ENCODE measurements at places on chromosomes 4 and X.

DNA sequence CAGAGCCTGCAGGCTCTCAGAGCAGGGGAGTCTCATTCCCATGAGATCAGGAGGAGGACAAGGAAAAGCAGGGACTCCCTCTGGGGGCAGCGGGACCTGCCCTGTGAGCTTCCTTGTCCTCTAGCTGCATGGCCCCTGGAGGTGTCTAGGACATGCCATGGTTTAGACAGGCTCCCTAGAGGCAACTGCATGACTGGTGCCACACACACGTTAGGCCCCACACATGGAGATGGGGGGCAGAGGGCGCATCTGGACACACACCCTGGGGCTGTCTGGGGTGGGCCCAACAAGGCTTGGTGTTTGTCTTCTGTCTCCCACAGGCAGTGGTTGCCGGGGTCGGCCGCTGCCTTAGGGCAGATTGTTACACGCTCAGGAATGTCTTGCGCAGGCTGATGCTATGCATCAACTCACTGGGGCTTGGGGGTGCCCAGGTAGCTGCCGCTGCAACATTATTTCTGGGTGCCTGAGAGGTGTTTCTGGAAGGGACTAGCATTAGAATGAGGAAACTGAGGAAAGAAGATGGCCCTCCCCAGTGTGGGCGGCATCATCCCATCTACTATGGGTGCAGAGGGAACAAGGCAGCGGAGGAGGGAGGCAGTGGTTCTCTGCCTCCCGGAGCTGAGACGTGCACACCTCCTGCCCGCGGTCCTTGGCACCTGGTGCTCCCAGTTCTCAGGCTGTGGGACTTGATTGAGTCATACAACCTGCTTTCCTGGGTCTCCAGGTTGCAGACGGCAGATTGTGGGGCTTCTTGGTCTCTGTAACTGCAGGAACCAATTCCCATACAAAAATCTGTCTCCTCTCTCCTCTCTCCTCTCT is 32.1 kb upstream of the GPR78 start:
- DNase-seq = no peak

DNA sequence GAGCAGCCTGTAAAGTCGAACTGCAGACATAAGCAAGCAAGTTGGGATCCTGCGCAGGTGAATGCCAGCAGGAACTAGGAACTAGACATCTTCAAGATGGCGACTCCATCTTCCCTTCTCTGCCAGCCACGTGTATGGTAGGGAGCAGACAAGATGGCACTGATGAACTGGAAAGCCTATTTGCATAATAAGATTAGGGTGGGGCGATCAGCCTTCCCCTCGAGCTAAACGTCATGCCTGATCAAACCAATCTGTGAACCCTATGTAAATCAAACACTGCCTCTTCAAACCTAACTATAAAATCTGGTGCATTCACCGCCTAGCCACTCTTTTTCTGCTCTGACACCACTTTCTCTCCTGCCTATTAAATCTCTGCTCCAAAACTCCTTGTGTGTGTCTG is 28.1 kb upstream of the LGI2 start:
- DNase-seq = no peak

DNA sequence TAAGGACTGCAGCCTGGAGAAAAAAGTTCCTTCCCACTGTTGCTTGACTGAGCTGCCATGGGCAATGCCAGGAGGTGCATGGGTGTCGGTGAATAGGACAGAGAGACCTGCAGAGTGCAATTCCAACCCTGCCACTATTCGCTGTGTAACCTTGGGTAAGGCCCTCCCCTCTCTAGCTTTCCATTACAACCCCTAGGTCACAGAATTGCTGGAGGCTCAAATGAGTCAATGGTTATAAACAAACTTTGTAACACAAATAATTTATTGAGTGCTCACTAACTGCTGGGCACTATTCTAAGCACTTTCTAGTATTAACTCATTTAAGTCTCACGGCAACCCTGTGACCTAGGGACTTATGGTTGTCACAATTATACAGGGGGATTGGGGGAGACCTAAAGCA is 37.8 kb downstream of the PJA1 start:
- DNase-seq = no peak

- DNase-seq = no peak
Measured at GRCh38 chr4:54897590-54897989, 227.8 kb downstream of the KDR start.

DNA sequence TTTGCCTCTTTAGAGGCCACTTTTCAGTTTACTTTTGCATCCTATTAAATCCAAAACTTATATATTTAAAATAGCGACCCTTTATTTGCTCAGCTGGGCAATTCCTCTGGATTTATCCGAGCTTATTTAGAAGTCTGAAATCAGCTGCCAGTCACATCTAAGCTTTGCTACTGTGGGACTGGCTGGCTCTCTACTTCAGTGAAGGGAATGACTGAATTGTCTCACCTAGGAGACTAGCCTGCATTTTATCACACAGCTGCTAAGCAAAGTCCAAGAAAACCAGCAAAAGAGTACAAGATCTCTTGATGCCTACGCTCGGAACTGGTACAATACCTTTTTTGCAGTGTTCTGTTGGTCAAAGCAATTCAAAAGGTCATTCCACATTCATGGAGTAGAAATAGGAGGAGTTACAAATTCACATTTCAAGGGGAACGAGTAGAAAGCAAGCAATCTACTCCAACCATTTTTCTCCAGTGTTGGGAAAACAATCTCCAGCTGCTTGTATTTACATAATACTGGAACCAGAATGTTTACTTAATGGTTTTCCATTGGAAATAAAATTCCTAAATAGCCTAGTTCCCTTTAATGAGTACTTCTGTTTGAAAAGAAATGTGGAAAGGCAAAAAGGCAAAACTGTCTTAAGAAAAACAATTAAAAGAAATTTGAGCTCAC is 160.2 kb downstream of the MAGEB5 start:
- no peak for DNase-seq

DNA sequence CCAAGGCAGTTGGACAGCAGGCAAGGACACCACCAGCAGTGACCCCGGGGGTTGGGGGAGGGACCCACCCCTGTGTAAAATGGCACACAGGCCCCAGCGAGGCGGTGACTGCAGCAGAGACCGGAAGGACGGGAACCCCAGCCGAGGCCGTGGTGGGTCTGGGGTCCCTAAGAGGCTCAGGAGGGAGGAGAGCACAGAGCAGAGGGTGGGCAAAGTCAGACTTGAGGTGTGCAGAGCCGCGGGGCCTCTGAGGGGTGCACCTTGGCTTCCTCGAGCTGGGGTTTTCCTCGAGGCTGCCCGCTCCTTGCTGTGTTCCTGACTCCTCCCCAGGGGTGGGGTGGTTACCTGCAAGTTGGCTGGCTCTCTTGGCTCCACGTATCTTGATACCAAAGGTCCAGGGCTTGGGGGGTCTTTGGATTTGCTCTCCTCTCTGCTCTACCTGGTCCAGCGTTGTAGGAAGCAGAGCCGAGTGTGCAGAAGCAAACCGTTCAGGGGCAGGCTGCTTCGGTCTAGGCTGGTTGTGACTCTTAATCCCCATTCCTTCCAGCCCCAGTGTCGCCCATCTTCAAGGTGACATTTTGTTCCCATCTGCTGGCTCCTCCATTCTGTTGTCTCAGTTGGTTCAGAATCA is 37.9 kb upstream of the SORCS2 start:
- no peak for DNase-seq

DNA sequence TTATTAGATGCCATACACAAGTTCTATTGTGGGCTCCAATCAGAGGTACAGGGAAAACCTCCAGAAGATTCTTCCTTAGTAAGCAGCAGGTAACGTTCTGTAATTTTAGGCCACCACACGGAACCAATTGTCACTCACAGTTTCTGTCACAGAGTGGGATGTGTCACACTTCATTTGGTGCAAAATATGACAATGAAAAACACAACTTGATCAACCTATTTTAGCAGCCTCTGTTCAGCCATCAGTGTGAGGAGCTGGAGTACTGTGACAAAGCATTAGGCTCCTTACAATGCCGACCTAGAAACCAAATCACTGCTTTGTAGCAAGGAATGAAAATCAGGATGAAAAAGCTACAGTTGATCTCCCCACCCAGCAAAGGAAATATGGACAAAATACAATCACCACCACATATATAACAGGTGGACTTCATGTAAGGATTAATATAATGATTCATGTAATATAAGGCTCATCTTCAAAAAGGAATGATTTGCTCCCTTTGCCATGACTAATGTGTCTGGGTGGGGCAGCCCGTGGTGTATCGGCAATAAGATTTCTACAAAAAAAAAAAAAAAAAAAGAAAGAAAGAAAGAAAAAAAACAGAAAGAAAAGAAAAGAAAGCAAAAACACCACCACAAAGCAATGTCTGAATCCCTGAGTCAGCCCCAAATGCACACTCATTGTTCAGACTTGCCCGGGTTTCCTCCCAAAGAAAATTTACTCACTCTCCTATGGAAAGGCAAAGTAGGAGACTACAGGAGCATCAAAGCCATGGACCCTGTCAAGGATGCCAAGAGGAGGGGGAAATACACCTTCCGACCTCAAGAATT is 36.0 kb downstream of the SLC9A7 start:
- DNase-seq = no peak

GRCh38 chrX:101744085-101744484 is 84.4 kb upstream of the ARMCX2 start:
- no peak for DNase-seq

DNA sequence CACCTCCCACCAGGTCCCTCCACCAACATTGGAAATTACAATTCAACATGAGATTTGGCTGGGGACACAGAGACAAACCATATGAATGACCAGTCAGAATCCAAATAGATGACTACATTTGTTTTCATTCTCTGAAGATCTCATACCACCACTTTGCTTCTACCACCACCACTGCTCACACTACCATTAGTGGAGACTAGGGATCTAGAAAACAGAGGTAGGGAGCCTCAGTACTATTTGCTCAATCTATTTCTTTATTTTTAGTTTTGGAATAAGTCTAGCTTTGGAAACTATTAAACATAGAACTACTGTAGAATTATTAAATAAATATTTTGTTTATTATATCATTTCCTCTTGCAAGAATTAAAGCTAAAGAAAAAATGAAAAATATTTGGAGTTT is 727.9 kb downstream of the CCSER1 start:
- DNase-seq = no peak

- no peak for DNase-seq
Measured at GRCh38 chr4:77819404-77819842, 255 bp upstream of the CNOT6L start.

DNA sequence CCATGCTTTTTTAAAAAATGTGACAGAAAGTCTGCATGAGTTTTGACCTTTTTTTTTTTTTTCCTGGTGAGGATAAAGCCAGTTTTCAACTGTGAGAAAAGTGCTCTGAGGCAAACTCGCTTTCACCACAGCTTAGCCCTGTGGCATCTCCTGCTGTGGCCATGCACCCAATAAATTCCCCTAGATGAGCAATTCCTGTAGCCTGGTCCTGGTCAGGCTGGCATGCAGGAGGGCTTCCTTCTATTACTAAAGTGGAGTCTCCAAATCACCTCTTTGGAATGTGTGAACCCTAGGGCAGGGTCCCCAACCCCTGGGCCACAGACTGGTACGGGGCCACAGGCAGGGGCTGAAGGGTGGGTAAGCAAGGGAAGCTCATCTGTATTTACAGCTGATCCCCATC is 265.4 kb downstream of the RAPGEF2 start:
- DNase-seq = no peak

GRCh38 chrX:97446298-97446882 is 562.7 kb downstream of the RPA4 start:
- DNase-seq = no peak

DNA sequence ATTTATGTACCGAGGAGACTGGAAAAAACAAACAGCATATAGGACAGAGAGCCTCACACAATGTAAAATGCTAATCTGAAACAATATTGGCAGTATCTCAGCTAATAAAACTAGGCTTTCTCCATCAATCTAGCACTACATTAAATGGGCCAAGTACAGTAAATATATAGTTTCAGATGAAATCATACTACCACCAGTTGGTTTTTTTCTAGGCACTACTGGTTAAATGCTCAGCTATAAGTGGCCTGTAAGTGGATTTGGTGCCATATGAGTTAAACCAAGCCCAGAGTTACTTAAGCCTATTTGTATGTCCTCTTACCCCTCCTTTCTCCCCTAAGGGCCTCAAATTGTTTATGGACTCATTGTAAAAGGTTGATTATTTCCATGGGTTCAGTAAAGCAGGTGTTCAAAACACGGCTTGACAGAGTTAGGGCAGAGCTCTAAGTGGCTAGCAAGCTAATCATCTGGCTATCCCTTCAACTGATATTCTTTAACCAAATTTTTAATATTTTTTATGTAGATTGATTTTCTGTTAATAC is 57.5 kb downstream of the FAM13A start:
- DNase-seq = no peak

DNA sequence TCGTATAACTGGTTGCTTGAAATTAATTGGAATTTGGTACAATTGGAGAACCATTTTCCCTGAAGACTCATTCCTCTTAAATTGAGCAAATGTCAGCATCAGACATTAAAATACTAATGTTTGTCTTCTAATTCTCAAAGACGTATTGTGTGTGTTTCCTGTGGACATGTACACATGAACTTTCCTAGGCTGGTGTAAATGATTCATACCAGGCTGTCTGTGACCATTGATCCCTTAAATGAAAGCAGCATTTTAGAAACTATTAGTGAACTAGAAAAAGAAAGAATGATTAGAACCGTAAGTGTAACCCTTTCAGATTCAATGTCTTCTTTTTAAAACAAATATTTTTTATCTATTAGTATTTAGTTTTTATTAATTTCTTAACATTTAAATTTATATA is 332.9 kb downstream of the PPP3CA start:
- no peak for DNase-seq

DNA sequence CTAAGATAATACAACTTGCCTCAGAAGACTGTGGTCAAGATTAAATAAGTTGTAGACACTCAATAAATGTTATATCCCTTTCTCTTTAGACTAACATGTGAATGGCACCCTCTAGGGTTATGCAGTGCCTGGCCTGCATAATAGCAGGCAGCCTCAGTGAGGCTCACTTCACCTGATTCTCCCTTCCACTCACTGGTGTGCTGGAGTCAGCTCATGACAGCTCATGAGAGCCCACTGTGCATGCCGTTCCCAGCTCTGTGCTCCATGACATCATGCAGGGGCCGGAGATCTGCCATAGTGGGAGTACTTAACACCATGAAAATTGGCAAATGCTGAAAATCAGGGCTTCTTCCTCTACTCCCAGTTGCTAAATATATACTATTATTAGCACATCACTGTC is 64.5 kb downstream of the TEC start:
- DNase-seq = no peak

- no peak for DNase-seq
Measured at GRCh38 chrX:106894978-106895452, 8.1 kb downstream of the RIPPLY1 start.

GRCh38 chr4:52915191-52915590 is 53.1 kb downstream of the RASL11B start:
- DNase-seq = no peak
